ENCODE measurements at places on chromosomes 6 and 20.

DNA sequence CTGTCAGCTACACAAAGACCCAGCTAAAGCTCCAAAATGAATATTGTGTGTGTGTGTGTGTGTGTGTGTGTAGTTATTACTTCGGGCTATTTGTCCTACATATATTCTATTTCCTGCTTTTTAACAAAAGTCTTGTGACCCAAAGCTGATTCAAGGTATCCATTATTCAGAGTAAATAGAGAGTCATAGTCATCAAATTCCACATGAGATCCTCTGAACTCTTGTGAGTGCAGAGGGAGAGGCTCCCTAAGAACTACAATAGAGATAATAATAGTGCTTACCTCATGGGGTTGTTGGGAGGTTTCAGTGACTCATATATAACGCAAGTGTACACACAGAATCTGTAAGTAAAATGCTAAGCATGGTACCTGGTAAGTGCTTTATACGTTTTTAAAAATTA lies 95.6 kb upstream of the SHLD1 start:
- no peak for DNase-seq

DNA sequence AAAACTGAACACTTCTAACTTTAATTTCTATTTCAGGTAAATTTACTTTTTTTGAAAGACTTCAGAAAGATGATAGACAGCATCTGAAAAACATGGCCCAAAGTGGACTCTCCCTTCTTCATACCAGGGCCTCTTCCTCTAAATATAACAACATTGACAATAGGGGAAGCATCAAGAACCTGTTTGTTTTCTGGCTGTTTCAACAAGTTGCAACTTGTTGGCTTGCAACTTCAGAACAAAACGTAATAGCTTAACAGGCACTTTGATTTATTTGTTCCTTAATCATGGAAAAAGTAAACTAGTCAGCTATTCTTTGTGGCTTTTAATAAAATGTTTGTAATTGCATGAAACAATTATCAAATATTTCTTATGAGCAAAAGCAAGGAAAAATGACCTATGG lies 34.3 kb downstream of the RGS17 start:
- DNase-seq = no peak

DNA sequence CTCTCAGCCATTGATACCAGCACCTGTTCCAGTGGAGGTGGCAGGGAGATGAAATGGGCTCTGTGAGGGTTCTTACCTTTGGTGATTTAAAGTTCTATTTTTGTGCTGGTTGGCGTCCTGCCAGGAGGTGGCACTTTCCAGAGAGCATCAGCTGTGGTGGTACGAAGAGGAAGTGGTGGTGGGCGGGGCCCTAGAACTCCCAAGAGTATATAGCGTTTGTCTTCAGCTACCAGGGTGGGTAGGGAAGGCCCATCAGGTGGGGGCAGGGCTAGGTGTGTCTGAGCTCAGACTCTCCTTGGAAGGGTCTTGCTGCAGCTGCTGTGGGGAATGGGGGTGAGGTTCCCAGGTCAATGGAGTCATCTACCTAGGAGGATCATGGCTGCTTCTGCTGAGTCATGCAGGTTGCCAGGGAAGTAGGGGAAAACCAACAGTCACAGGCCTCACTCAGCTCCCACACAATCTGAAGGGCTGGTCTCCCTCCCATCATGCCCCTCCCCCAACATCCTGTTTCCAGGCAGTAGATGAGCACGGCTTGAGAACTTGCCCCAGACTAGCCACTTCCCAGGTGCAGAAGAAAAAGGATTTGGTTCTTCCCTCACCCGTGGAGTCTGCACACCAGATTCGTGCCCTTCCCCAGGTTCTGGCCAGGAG lies 46.6 kb downstream of the MOXD1 start:
- peak; percentile 22 for DNase-seq

DNA sequence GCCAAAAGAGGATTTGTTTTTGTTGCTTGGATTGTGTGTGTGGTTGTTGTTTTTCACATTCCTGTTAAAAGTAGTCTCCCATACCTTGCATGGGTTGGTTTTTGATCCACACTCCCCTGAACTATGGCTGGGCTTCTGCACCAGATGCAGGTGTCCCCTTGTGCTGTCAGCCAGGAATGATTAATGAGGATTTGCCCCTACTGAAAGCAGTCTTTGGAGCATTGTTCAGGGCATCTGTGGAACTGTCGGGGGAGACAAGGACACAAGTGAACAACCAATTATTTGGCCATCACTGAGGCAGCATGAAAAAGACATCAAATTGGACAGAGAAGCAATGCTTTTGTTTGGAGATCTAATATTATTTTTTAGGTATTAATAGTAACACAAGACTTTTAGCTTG lies 373.2 kb upstream of the MMS22L start:
- no peak for DNase-seq

GRCh38 chr6:137877113-137877512 lies 10.1 kb downstream of the TNFAIP3 start:
- DNase-seq = no peak

- DNase-seq = no peak
These were observed 153.4 kb downstream of the MBOAT1 start for GRCh38 chr6:20058912-20059311.

Measured in immature natural killer cell (primary cell).